Central memory CD4-positive, alpha-beta T cell (primary cell): ENCODE measurements at places on chromosomes 7 and 10.

DNA sequence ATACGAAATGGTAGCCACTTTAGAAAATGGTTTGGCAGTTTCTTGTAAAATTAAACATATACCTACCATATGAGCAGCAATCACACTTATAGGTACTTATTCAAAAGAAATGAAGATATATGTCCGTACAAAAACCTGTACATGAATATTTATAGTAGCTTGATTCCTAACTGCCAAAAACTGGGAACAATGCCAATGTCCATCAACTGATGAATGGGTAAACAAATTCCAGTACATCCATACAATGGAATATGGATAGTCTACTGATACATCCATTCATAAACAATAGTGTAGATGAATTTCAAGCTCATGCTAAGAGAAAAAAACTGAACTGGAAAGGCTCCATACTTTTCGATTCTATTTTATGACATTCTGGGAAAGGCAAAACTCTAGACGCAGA is 68.5 kb downstream of the AGK start:
- DNase-seq = no peak

DNA sequence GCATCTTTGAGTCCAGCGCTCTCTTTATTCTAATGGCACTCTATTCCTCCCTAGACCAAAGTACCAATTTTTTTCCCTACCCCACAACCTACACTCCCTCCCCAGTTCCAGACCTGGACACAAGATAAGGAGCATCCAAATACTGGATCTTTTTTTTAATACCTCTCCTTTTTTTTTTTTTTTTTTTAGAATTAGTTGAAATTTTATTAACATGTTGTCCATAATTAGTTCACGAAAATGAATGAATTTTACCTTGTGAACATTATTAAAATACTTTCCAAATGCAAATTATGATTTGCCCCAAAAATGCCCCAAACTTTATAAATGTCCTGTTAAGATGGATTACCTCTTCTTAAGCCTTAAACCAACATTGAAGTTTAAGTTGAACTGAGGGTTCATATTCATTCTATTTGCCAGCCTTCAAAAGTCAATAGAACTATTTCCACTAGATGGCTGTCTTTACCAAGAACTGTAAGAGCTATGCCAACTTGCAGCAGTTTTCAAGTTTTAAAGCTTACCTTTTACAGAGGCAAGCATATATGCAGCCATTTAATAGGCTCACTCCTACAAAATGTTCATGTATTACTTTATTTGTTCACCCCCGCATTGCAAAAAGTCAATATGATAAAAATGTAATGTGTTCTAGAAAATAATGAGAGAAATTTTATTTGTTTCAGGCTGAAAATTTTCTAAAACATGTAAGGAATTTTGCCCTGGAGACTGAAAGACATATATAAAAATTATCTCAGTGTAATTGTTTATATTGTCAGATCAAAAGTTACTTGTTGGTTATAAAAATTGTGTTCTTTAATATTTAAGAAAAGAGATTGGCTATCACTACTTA is 39.7 kb upstream of the TNKS2 start:
- peak; percentile 44 for DNase-seq

- DNase-seq = no peak
Measured at GRCh38 chr10:32273336-32273735, 73.6 kb downstream of the EPC1 start.

DNA sequence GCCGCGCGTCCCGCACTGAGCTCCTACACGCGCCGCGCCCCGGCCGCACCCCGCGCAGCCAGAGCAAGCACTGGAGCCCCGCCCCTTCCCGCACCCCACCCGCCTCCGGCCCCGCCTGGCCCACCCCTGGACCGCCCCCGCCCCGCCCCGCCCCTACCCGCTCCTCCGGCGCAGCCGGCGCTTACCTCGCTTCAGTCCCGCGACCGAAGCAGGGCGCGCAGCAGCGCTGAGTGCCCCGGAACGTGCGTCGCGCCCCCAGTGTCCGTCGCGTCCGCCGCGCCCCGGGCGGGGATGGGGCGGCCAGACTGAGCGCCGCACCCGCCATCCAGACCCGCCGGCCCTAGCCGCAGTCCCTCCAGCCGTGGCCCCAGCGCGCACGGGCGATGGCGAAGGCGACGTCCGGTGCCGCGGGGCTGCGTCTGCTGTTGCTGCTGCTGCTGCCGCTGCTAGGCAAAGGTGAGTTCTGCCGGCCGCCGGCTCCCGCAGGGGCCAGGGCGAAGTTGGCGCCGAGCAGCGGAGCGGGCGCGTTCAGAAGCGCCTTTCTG is at the start of gene RET:
TSS of gene RET (plus strand) at position 194 of the 545 bp plus-strand sequence. CDS start at position 384, 190 bp downstream.
- no peak for DNase-seq

- no peak for DNase-seq
Measured at GRCh38 chr10:125373546-125373945, 213.2 kb upstream of the CTBP2 start.
